ENCODE measurements at places on chromosomes 7 and 10. TPM values are rescaled to one million over a fixed set of nuclear protein-coding genes. Genes with fewer than 3 reads are reported as not detected.

Gene ATOH7
- total RNA-seq = not detected

Gene LOXL4
- total RNA-seq = 10.6 TPM

Gene EPHB6
- total RNA-seq = 84.0 TPM

Gene PKD1L1
- 0.26 TPM for total RNA-seq

Gene HOXA4
- total RNA-seq = 0.78 TPM

Gene ARHGEF35
- total RNA-seq = 5.3 TPM

Gene MBL2
- total RNA-seq = not detected

Gene LIPM
- not detected for total RNA-seq

Gene KCP
- 0.33 TPM for total RNA-seq

Gene DPCD
- 9.2 TPM for total RNA-seq

Gene HABP2
- total RNA-seq = 10.6 TPM

Gene H2BK1
- not detected for total RNA-seq

Gene NUTM2D
- total RNA-seq = 1.3 TPM

Gene CACNB2
- total RNA-seq = 12.5 TPM

Gene NEUROD6
- total RNA-seq = not detected

- peak; percentile 62 for DNase-seq
These were observed at the start of gene PRTFDC1 for GRCh38 chr10:24952143-24952706. TSS of gene PRTFDC1 (minus strand) at chr10:24952606. CDS start at chr10:24952575, 31 bp downstream.

DNA sequence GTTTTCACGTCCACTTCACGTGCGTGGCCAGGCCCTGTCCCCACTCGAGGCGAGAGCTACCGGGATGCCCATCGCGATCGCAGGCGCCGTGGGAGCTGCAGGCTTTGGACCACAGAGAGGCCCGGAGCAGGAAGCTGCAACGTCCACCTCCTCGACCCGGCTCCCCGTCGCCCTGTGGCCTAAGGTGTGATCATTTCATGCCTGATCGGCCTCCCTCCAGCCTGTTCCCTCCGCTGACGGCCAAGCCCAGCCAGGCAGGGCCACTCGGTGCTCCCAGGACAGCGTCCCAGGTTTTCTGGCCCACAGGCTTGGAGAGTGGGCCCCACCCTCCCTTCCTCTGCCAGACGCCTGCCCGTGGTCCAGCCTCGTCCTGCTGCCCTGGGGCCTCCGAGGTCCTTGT is 19.6 kb downstream of the KNDC1 start:
- DNase-seq = peak; percentile 1

GRCh38 chr10:102985811-102986210 is 67.7 kb downstream of the CNNM2 start:
- DNase-seq = no peak

- no peak for DNase-seq
These were observed 102.4 kb downstream of the HIPK2 start for GRCh38 chr7:139675127-139676125.

GRCh38 chr7:77759294-77759889 is 38.8 kb downstream of the TMEM60 start:
- DNase-seq = peak; percentile 81

GRCh38 chr7:106347229-106347833 is 62.5 kb upstream of the NAMPT start:
- peak; percentile 12 for DNase-seq

- no peak for DNase-seq
These were observed 19.8 kb upstream of the SLC29A3 start for GRCh38 chr10:71299071-71299785.

DNA sequence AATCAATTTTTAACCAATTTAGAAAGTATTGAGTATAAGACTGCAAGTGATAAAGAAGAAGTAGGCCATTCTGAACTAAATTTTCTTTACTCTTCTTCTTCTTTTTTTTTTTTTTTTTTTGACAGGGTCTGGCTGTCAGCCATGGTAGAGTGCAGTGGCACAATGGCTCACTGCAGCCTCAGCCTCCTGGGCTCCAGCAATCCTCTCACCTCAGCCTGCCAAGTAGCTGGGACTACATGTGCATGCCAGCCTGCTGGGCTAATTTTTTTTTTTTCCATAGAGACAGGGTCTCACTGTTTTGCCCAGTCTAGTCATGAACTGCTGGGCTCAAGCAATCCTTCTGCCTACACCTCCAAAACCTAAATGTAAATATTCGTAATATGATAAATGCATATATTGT is 63.2 kb downstream of the DGKB start:
- no peak for DNase-seq

GRCh38 chr7:48058990-48059389 is 23.6 kb downstream of the C7orf57 start:
- DNase-seq = no peak

DNA sequence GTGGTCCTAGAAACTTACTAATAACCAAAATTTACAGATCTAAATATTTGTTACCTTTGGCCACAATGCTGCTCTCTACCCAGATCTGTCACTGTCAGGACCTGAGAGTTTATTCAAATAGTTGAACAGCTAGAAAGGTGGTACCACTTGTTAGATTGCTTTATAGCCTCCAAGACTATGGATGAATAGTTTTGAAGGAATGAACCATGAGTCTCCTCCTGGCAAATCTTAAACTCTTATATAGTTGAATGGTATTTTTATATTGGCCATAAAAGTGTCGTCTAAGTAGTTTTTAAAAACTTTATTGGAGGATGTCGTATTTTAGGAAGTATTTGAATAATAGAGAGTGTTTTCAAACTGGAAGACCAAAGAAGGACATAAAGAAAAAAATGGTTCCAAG is 178.7 kb downstream of the AHR start:
- no peak for DNase-seq

DNA sequence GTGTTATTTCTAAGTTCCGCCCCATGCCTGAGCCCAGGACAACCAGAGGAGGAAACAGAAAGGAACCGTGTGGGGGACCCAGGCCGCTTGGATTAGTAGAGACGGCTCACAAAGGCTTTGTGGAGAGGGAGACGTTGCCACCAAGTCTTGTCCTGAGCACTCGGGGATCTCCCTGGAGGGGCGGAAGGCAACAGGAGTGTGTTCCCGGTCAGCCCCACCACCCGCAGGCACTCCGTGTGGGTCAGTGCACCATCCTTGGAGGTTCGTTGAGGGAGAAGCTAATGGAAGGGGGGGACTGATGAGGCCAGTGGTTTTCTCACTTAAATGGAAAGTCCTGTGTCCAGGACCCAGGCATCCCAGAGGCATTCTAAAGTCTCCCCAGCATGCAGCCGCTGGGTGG is 26.7 kb upstream of the EN2 start:
- DNase-seq = no peak

- DNase-seq = no peak
These were observed 3.3 kb downstream of the EPHA1 start for GRCh38 chr7:143405173-143406001.

GRCh38 chr7:2646680-2647571 is 15.1 kb downstream of the TTYH3 start:
- no peak for DNase-seq

DNA sequence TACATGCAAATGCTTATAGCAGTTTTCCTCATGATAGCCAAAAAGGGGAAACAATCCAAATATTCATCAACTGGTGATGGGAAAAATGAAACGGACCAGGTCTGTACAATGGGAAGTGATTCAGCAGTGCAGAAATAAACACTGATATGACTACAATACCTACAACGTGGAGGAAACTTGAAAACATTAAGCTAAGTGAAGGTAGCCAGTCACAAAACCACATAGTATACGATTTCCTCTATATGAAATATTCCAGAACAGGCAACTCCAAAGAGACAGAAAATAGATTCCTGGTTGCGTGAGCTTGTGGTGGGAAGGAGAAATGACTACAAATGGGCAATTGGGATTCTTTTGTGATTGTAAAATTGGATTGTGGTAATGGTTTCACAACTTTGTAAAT is 263.1 kb upstream of the PITRM1 start:
- DNase-seq = no peak

- DNase-seq = no peak
These were observed 6.4 kb downstream of the CHST15 start for GRCh38 chr10:124086787-124087671.

GRCh38 chr10:126640401-126640800 is 30.1 kb downstream of the C10orf90 start:
- DNase-seq = no peak

DNA sequence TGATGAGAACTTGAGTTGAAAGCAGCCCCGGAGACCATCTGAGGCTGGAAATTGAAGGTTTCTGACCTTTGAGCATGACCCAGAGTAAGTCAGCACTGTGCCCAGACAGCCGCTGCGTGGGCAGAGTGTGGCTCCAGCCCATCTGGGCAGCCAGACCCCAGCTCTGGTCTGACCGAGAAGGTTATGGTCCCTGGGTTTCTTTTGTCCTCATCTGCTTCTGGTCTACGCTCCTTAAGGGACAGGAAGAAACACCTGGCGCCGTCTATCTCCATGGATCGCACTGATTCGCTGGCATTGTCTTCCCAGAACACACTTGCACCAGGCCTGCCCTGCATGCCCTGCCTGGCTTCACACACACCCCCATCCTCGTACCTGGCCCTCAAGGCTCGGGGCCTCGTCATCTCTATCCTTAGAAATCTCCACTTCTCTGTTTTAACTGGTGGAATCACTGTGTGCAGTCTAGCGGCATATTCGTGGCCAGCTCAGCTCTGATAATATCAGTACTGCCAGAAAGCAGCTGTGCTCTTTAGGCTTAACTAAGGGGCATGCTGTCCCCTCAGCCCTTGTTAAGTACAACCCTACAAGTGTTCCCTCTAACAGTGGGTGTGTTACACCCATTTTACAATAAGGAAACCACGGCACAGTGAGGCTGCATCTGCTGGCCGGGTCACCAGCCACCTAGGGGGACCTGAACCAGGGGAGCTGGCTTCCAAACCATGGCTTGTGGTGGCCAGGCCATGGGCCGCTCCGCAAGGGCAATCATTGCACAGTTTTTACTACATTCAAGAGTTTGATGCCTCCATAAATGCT is 127.7 kb downstream of the ADCY1 start:
- DNase-seq = no peak

GRCh38 chr7:11466517-11467105 is 365.4 kb downstream of the THSD7A start:
- DNase-seq = no peak

- DNase-seq = no peak
These were observed 39.6 kb upstream of the ANK3 start for GRCh38 chr10:60429084-60429849.

DNA sequence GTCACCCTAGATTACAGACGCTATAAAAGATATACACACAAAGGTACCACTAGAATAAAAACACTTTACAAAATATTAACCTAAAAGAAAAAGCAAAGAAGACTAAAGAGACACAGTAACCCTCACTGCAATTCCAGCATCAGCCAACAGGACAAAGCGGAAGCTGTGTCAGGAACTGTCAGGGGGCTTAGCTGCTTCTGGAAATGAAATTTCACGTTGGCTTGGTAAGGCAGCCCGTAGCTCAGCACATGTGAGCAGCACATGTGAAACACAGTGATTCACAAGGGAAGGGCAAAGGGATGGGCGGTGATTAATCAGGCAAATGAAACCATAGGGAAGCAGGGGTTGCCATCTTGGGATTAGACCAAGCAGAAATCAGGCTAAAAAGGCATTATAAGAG is 195.4 kb downstream of the MGMT start:
- DNase-seq = no peak

DNA sequence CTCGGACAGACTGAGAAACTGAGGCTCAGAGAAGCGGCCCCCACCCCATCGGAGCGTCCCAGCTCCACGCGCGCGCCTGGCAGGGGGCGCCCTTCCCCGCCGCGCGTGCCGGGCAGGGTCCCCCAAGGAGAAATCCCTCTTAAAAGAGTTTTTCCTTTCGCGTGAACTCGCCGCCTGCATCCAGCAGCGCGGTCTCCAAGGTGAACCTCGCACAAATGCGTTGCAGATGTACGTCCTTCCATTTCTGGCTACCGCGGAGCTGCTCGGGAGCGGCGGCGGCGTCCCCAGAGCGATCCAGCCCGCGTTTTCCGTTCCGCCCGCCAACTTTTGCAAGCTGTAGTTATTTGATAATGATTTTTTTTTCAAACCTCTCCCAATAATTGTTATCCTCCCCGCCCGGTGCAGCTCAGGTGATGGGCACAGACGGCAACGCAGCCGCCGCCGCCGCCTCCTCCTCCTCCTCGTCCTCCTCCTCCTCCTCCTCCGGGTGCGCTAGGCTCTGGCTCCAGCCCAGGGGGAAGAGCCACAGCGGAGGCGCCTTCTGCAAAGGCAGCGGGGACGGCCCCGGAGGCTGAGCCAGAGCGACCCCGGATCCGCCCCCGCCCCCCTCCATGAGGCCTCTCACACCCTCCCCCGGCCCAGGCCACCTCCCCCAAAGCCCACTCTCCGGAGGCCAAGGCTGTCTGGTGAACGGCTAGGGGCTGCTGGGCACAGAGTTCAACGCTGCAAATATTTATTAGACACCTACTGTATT is 74.0 kb upstream of the CUX1 start:
- DNase-seq = peak; percentile 70

- DNase-seq = no peak
These were observed 381.7 kb downstream of the THSD7A start for GRCh38 chr7:11450281-11450680.

DNA sequence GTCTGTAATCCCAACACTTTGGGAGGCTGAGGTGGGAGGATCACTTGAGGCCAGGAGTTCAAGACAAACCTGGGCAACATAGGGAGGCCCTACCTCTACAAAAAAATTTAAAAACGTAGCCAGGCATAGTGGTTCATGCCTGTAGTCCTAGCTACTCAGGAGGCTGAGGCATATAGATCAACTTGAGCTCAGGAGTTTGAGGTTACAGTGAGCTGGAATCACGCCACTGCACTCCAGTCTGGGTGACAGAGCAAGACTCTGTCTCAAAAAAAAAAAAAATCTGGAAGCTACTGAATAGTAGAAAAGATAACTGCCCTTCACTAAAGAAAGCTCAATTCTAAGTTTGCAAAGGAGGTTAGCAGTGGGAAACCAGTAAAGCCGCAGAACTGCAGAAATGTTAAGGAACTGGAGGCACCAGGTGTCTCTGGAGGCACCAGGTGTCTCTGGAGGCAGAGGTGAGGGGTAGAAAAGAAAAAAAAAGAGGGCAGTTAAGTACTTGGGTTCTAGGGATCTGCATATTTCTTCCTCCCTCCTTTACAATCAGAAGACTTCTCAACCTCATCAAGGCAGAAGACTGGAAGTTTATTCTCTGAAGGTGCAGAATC is 56.5 kb downstream of the RNLS start:
- no peak for DNase-seq

- no peak for DNase-seq
These were observed 75.2 kb downstream of the CDC123 start for GRCh38 chr10:12271210-12271540.

DNA sequence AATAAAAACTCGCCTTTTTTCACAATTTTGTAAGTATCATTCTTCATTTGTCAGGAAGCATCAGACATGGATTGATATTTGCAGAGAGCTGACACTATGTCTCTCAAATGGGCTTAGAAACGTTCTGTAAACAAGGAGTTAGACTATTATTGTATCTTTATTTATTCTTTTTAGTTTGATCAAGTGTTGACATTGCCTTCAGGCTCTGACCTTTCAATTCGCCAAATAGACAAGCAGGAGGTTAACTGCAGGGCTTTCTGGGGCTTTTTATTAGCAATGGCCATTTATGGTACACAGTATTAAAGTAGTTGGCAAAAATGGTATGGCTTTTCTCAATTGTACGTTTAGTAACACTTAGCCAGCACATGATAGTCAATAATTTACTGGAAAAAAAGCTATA is 221.7 kb downstream of the ZWINT start:
- no peak for DNase-seq

GRCh38 chr7:120985130-120985758 is 3.3 kb upstream of the CPED1 start:
- DNase-seq = no peak

All from body of pancreas (tissue), 4 donors.